Activated naive CD8-positive, alpha-beta T cell treated with anti-CD3 and anti-CD28 coated beads, Interleukin-2, amount 10 ng/mL, durations not matched to agents 7 days and 5 days (primary cell): ENCODE measurements at places on chromosomes 2 and 18. TPM values are rescaled to one million over a fixed set of nuclear protein-coding genes. Genes with fewer than 3 reads are reported as not detected.

- DNase-seq, result no peak
Observed at GRCh38 chr2:98806236-98806697, 75.3 kb upstream of the MGAT4A start.

DNA sequence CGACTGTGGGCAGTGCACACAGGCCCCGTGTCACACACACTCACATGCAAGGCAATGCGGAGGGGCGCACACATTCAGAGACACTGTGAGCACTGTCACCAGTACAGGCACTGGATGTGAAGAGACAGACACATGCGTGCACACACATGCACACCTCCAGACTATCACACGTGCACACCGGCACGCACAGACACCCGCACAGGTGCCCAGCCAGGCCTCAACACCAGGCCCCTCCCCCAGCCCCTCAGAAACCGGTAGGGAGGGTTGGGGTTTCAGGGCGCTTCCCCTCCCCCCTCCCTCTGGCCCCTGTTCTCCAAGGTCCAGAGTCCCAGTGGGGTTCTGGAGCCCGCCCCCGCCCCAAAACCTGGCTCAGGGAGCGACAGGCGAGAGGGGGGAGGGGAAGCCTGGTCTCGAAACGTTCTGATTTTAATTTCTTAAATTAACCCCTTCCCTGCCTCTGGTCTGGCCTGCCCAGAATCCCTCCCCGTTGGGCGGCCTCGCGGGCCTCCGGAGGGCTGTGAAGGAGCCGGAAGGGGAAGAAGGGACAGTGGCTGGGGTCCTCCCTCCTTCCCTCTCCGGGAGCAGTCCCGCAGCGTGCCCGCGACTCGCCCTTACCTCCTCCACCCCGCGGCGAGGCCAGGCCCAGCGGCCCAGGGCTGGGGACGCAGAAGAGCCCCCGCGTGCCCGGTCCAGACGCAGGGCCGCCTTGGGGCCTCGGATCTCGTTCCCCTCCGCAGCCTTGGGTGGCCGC lies 558 bp downstream of the FBXO41 start:
- DNase-seq, result peak; percentile 53

GRCh38 chr18:35182151-35182550 lies 58.7 kb upstream of the ZNF397 start:
- no peak for DNase-seq

DNA sequence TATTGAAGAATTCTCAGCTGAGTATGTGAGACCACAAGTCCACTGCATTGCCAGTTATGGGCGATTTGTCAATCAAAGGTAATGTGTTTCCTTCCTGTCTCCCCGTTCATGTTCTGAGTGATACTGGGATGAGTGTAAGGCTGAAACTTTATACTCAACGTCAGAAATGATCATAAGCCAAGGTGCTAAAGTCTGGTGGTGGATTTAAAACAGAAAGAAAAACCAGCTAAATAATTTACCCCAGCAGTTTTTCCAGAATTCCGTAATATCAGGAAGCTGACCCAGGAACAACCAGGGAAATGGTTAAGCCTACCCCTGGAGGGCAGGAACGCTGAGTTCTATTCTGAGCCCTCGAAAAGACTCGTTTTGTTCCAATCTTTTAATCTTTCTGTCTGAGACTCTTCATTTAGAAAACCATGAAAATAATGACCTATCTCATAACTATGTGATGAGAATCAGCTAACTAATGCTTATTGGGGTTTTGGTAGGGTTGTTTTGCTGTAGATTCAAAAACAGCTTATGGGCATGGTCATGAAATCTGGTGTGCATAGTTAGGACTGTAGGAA lies 149.6 kb downstream of the LAMA3 start:
- no peak for DNase-seq

- DNase-seq, result no peak
Observed at GRCh38 chr2:30437809-30438548, 9.1 kb upstream of the LCLAT1 start.

- no peak for DNase-seq
Observed at GRCh38 chr2:88318071-88318955, 134.2 kb downstream of the FOXI3 start.

DNA sequence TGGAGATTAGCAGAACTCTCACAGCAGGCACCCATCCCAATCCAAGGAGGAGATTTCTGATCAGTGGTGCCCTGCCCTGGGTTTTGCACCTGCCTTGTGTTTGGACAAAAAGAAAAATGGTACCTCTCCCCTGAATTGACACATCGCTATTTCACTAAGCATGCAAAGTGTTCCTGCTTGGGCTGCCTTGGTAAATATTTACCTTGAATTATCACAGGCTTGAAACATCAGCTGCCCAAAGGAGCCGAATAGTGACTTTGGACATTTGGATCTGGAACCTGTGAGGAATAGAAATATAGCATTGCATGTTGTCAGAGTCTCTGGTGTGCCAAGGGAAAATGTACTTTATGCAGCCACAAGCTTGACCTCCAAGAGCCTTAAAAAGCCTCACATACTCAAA lies 926.4 kb upstream of the FANCL start:
- no peak for DNase-seq

GRCh38 chr2:50674876-50675275 lies 357.1 kb downstream of the NRXN1 start:
- DNase-seq, result no peak

- DNase-seq, result no peak
Observed at GRCh38 chr18:79497638-79498081, 101.9 kb downstream of the NFATC1 start.

DNA sequence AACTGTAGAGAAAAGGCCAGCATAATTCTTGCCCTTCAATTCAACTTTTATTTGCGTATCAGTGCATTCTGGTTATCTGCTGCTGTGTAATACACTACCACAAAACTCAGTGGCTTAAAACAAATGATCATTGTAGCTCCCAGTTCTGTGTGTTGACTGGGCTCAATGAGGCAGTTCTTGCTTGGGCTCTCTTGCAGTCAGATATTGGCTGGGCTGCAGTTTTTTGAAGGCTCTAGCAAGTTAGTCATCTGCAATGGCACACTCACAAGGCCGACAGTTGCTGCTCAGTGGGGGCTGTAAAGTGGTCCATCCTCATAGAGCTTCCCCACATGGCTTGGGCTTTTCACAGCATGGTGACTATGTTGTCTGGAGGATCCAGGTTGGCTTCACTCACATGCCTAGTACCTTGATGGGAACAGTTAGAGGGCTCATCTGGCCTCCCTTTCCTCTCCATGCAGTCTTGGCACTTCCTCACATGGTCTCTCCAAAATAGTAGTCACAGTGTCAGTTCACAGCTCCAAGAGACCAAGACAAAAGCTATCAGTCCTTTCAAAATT lies 110.6 kb upstream of the TNP1 start:
- DNase-seq, result no peak

GRCh38 chr2:202017940-202018339 lies 15.7 kb upstream of the FZD7 start:
- no peak for DNase-seq

- no peak for DNase-seq
Observed at GRCh38 chr2:231672617-231673347, 35.5 kb upstream of the PTMA start.

- DNase-seq, result no peak
Observed at GRCh38 chr2:79713131-79713785, 200.4 kb downstream of the CTNNA2 start.

- DNase-seq, result peak; percentile 17
Observed at GRCh38 chr18:48813833-48814489, 136.8 kb downstream of the SMAD7 start.

- DNase-seq, result no peak
Observed at GRCh38 chr18:23106575-23106974, 28.7 kb upstream of the CABLES1 start.

DNA sequence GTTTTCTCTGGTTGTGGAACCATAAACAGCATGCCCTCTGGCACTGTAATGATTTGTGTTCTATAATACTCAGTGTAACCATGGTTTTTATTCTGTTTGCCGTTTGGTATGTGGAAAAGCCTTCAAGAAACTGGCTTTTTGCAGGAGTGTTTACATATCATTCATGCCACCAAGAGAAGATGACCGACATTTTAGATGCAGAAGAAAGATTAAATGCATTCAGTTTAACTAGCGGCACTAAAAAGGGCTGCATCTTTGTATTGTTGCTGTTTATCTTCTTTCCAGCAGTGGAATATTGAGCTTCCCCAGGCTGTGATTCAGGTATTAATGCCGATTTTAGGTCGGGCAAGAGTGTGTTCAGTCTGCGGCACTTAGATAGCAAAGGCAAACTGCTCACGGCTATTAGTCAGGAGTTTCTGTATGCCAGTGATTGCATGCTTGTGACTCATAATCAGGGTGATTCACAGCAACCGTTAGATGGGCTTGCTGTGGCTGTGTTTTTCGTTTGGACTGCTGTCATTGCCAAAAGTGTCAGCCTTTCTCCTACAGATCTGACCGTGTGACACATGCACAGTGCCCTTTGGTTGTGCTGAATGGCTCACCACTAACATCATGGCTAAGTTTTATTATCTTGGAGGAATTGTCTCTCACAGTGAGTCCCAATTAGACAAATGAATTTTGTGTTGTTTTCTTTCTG lies 479.7 kb downstream of the PARD3B start:
- no peak for DNase-seq

DNA sequence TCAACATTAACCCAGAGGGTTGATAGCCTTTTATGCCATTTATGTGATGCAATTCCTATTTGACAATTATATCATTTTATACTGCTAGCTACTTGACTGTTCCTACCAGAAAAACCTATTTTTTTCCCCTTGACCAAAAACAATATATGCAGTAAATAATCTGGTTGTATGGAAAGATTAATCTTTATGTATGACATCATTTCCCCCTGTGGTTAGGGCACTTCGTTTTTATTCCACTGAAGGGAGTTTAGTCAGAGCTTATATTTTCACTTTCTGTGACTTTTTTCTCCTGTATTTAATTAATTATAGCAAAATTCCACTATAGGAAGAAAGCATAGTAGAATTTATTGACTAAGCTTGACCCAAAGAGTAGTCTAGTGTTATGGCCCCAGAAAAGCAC lies 107.6 kb downstream of the HAUS1 start:
- DNase-seq, result no peak

GRCh38 chr18:76350134-76351025 lies 144.7 kb downstream of the ZNF516 start:
- no peak for DNase-seq

DNA sequence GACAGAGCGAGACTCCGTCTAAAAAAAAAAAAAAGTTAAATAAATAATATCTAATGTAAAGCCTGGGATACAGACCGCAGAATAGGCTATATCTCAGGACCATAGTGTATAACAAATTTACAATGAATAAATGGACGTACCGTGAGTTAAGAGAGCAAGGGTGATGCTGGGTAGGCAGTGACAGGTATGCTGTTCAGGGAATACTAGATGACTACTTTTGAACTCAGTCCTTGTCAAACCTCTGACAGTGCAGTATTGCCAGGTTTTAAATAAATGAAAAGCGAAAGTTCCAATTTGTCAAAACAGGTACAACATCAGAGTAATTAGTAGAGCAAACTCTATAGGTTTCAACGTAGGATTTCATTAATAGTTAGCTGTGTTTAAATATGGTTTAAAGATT lies 76.8 kb downstream of the CALCRL start:
- no peak for DNase-seq

DNA sequence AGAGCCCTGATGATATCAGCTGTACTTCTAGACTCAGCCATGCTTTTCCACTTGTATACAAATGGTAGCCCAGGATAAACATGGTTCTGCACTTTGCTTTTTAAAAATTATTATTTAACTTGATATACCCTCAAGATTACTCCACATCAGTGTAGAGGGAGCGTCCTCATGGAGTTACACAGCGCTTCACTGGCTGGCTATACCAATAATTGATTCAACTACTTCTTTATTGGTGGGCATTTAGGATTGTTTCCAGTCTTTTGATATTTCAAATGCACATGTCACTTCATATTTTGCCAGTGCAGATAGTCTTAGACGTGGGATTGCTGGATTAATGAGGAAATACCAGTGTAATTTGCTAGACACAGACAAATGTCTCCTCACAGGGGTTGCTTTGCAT lies 10.8 kb upstream of the NEDD4L start:
- DNase-seq, result no peak

DNA sequence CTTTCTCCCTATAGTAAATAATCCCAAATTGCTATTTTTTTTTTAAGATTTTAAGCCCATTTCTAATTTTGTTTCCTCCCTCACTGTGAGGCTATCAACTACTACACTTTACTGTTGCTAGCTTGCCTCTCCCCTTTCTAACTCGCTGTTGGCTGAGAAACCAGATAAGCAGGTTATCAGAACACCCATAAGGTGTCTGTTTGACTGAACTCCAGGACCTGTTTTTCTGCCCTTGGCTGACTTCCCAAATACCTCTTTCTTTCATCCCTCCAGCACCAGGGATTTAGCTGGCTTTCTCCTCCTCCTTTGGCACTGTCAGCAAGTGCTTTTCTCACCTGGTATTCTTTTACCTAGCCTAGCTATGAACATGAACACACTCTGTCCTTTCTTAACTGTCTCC lies 11.1 kb downstream of the TRAK2 start:
- no peak for DNase-seq

DNA sequence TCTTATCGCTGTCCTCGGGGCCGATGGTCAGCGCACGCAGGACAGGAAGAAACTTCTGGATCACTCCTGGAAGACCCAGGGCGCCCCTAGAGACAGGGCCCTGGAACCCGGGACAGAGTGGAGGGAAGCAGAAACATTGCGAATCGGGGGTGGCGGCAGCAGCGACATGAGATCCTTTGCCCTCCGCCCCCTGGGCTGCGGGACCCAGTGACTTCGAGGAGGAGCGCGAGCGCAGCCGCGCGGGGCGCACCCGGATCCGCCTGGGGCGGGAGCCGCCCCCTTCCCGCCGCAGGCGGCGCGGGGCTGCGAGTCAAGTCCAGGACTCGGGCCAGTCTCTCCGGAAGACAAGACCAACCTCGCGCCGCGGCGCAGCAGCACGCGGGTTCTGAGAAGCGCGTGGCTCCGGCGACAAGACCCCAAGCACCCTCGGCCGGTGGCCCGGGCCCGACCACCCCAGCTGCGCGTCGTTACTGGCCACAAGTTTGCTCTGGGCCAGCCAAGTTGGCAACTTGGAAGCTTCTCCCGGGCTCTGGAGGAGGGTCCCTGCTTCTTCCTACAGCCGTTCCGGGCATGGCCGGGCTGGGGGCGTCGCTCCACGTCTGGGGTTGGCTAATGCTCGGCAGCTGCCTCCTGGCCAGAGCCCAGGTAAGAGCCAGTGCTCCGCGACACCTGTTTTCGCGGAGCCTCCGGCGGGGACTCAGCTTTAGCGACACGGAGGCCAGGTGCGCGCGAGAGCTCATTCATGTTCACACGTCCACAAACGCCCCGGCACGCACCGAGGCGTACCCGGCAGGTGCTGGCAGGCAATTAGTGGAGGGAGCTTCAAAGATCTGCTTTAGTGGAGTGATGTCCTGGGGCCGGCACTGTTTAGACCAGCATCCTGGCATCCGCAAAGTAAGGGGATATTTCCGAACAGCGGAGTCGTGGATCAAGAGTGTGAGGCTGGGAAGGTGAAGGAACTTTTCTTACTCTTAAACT lies at the start of gene PTH2R:
Gene PTH2R, plus strand, starts transcription at position 319 of the 978 bp plus-strand sequence. Its CDS starts 252 bp downstream, at position 571.
- DNase-seq, result peak; percentile 33

- no peak for DNase-seq
Observed at GRCh38 chr2:45889620-45890370, 238.3 kb downstream of the PRKCE start.

ABCG5 gene
- total RNA-seq, result not detected

RAB6C gene
- total RNA-seq, result 0.11 TPM

ATG4B gene
- total RNA-seq, result 91.1 TPM

CDH2 gene
- not detected for total RNA-seq

AKAIN1 gene
- total RNA-seq, result not detected

RIT2 gene
- total RNA-seq, result not detected

ZNF532 gene
- total RNA-seq, result 4.0 TPM

CREG2 gene
- total RNA-seq, result not detected

EIPR1 gene
- 34.6 TPM for total RNA-seq

LRRC30 gene
- not detected for total RNA-seq

NMUR1 gene
- 0.89 TPM for total RNA-seq

CCDC178 gene
- total RNA-seq, result not detected

POTEC gene
- not detected for total RNA-seq

AMER3 gene
- not detected for total RNA-seq
